Activated CD8-positive, alpha-beta T cell treated with anti-CD3 and anti-CD28 coated beads for 36 hours (primary cell): ENCODE measurements at places on chromosomes 4 and X.

DNA sequence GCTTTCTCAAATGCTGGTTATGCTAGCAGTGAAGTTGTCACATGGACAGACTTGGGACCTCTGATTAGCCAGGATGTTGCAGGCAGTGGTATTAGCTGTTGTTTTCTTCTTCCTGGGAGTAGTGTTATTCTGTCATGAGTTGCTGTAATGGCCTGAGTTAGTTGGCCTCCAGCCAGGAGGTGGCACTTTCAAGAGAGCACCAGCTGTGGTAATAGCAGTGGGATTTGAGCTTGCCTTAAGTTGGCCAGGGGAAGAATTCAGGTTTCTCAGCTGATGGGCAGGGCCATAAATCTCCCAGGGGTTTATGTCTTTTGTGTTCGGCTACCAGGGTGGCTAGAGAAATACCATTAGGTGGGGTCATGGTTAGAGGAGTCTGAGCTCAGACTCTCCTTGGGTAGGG lies 132.6 kb downstream of the GLUD2 start:
- no peak for DNase-seq

DNA sequence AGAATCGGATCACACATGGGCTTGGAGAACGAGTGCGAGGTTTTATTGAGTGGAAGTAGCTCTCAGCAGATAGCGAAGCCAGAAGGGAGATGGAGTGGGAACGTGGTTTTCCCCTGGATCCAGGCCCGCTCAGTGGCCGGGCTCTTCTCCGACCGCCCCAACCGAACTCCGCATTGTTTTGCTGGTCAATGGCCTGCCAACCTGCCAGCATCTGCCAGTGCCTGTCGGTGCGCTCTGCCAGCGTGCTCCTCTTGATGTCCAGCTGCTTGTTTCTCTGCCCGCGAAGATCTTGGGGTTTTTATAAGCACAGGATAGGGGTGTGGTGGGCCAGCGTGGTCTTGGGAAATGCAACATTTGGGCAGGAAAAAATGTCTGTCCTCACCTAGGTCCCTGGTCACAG lies 5.6 kb upstream of the SYTL5 start:
- DNase-seq, result no peak

GRCh38 chr4:153522802-153523094 lies 56.6 kb downstream of the TMEM131L start:
- peak; percentile 85 for DNase-seq

DNA sequence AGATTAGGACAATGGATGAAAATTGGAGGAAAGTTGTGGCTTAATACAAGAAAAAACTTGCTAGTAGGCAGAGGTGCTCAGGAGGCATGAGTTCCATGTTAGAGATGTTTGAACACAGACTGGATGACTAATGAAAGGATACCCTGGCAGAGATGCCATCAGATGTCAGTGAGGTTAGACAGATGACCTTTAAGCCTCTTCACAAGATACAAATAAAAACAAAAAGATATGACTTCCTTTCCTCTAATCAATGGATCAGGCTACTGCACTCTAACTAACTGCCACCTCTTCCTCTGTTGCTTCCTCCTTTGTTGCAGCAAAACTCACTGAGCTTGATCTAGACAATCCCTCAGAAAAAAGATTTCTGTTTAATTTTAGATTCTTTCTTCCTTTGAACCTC lies 14.7 kb downstream of the STAP1 start:
- DNase-seq, result no peak

GRCh38 chr4:46931981-46932380 lies 22.9 kb upstream of the COX7B2 start:
- peak; percentile 43 for DNase-seq

- no peak for DNase-seq
Measured at GRCh38 chr4:111879539-111879938, 265.7 kb upstream of the FAM241A start.

GRCh38 chr4:112172180-112172579 lies 26.9 kb downstream of the FAM241A start:
- DNase-seq, result no peak

DNA sequence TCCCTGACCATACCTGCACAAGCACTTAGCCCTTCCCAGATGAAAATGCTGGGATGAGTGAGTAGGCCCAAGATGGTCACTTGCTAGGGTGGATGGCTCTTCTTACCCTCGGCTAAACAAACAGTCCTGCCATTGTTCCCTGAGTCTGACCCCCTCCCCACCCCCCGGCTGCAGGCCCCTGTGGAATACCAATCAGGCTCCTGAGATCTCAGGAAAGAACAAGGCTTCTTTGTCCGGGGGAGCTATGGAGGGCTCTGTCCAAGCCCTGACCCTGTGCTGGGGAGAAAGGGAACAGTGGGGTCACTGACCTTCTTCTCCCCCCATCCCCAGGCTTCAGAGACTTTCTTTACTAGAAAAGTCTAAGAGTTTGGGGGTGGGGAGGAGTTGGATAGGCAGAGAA lies 6.0 kb downstream of the PLP1 start:
- no peak for DNase-seq

DNA sequence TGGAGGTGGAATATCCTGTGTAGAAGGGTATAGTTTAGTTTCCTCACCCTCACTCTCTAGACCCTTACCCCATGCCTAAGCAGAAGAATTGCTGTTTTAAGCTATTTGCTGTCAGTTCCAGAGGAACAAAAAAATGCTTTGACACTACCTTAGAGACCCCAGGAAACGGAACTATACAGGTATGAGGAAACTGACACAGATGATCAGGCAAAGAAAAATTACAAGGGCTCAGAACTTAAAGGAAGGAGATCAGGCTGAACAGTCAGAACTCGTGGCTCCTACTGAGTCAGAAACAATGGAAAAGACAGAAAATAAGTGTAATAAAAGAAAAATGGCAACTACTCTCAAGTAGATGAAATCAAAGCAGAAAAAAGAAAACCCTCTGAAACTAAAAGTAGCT lies 65.6 kb downstream of the BANK1 start:
- DNase-seq, result no peak

DNA sequence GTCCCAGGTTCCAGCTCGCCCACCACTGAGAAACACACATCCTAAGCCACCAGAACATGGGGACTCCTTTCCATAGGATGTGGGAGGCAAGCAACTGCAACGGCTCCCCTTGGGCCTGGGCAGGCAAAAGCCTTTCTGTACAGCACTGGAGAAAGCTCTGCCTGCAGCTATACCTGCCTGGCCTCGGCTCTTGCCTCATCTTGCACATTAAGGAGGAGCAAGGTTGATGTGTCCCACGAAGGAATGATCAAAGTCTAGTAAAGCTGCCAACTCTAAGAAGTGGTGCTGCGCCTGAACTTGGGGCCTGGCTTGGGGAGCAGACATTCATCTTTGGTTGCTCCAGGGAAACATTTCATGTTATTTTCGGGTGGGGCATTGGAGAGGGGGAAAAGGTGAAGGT lies 19.6 kb downstream of the CCNG2 start:
- no peak for DNase-seq

- no peak for DNase-seq
Measured at GRCh38 chr4:54937501-54937900, 187.9 kb downstream of the KDR start.

- peak; percentile 29 for DNase-seq
Measured at GRCh38 chrX:1554469-1555210, 17.7 kb upstream of the P2RY8 start.

DNA sequence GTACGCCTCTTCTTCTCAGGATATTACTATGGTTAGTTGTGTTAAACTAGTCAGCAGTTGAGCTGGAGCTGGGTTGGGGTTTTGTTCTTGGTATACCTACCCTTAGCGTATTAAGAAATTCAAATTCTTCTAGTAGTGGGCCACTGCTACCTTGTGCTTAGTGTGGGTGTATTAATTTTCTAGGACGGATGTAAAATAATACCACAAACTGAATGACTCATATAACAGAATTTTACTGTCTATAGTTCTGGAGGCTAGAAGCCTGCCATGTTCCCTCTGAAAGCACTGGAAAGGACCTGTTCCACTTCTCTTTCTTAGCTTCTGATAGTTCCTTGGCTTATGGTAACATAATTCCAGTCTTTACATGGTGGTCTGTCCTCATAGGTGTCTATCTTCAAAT lies 1274.7 kb downstream of the ADGRL3 start:
- DNase-seq, result no peak

DNA sequence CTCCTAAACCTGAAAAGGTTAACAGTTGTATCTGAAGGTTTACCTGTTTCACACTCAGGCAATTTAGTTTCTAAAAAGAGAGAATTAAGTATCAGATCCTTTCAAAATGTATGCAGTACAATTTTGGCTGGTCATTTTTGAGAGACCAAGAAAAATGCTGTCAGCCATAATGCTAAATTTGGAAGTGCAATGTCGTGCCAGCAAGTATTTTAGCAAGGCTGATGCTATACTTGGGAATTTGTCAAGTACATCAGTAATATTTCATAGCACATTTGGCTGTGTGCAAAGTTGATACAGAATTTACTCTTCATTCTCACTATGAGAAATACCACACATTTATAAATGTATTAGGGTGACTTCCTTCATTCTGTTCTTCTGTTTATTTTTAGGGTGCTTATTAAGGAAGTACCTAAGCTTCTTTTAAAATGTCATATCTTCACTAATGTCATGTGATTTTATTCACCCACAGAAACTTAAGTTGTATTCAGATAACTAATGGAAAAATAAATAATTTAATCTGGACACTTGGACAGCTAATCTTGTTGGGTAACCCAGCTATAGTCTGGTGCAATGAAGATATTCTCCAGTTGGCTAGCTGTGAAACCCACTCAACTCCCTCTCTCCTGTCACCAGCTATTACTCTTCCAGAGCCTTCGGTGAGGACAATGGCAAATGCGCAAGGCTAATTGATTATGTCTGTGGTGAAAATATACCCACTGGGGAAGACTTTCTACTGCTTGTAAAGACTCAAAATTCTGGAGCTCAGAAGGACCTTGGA lies 84.2 kb upstream of the TLL1 start:
- no peak for DNase-seq

GRCh38 chr4:182478475-182478874 lies 235.3 kb downstream of the TENM3 start:
- DNase-seq, result no peak

GRCh38 chr4:23163647-23164436 lies 471.1 kb downstream of the GBA3 start:
- DNase-seq, result no peak

DNA sequence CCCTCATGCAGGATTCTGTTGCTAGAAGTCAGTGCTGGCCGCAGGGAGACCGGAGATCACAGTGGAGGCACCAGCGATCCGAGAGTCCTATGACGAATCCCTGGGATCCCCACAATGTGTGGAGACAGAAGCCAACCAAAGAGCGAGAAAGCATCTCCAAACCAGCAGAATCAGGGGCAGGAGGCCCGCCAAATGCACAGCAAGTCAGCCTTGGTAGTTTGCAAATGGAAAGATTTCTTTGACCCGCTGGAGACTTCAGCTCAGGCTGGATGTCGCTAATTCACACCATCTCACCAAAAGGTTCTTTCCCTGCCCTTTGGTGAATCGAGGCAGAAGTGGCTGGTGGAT lies 505 bp upstream of the PKD2 start:
- DNase-seq, result no peak

GRCh38 chr4:8086783-8087445 lies 71.7 kb downstream of the ABLIM2 start:
- no peak for DNase-seq

DNA sequence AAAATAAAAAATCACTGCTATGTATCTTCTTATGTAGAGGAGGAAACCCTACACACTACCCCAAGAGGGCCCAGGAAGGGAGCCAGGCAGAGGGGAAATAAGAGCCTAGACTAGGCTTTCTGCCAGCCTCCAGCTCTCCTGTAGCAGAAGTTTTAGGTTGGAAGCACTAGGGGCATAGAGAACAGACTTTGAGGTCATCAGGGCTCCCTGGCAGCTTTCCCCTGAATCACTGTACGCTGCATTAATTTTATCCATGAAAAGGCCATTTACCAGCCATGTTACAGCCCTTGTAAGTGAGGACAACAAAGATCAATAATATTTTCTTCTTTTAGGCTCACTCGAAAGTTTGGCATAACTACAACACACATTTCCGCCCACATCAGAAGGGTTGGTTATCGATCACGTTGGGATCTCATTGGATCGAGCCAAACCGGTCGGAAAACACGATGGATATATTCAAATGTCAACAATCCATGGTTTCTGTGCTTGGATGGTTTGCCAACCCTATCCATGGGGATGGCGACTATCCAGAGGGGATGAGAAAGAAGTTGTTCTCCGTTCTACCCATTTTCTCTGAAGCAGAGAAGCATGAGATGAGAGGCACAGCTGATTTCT lies 24.7 kb downstream of the RPL9 start:
- no peak for DNase-seq

DNA sequence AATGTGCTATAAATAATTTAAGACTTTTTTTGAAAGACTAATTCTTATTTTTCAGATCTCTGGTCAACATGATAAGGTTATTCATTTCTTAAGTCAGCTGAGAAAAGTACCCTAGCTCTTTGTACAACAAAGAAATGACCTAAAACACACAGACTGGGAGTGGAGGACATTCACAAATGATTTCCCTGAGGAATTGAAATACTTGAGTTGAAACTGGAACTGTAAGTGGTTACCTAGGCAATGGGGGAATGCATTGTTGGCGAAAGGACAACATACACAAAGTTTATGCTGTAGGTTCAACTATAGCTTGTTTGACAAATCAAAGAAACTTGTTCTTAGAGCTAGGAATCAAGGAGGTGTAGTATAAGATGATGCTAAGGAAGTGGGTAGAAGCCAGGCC lies 915.5 kb downstream of the FAT4 start:
- DNase-seq, result no peak

DNA sequence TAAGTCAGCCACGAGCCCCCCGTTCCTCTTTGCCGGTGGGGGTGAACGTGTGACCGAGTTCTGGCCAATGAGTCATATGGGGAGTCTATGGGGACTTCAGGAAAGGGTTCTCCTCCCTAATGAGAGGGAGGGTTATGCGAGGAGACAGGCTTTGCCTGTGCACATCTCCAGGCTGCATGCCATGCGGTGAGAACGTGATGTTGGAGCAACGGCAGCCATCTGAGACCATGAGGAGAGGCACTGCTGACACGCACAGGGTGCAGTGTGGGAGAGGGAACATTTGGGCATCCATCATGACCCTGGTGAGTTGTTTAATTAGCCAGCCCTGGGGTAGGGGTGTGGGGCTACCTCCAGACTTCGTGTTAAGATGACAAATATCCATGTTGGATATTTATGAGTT lies 55.8 kb downstream of the ABLIM2 start:
- no peak for DNase-seq

GRCh38 chr4:181476508-181476890 lies 766.7 kb upstream of the TENM3 start:
- DNase-seq, result no peak

- DNase-seq, result no peak
Measured at GRCh38 chrX:136210806-136211205, 40.4 kb downstream of the MAP7D3 start.

DNA sequence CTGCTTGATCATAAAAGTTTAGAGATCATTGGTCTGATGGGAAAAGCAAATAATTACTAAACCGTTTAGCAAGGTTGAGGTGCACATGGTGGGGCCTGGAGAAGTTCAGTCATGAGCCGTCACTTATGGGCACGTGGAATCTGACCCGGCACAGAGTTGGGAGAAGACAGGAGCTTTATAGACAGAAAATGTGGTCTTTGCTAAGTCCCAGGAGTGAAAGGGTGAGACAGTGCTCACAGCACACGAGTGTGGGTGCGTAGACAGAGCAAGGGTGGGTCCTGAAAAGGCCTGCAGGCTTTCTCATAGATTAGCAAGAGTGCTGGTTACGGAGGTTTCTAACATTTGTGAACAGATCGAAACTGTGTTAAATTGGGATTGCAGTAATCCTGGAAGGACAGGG lies 43.8 kb downstream of the HTT start:
- no peak for DNase-seq
